Esophagus muscularis mucosa (tissue), 4 donors: ENCODE measurements at places on chromosomes 4 and X. TPM values are rescaled to one million over a fixed set of nuclear protein-coding genes. Genes with fewer than 3 reads are reported as not detected.

GRCh38 chr4:84907145-84907544 lies 59.3 kb downstream of the WDFY3 start:
- H3K27ac ChIP-seq: no peak overlapping the region
- no peaks in the 10 kb centered on the region for H3K4me1 ChIP-seq
- H3K27me3 ChIP-seq: no peaks in the 10 kb centered on the region
- no peak for DNase-seq
- H3K36me3 ChIP-seq: no peaks in the 10 kb centered on the region

DNA sequence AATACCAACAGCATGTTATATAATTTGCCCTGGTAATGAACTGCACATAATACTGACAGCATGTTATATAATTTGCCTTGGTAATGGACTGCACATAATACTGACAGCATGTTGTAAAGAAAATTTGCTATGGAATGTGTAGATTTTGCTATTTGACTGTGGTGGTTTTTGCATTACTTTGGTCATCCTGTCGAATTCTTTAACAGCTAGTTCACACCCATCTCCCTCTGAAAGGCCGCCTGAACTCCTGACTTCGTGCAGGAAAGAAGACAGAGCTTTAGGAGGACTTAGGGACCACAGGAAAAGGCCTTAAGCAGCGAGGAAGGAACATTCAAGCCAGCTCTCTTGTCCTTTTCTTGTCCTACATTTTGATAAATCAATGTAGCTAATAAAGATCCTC lies 45.2 kb upstream of the DCLK2 start:
- H3K36me3 ChIP-seq: no peaks in the 10 kb centered on the region
- no peak overlapping the region for H3K27ac ChIP-seq
- DNase-seq: no peak
- no peaks in the 10 kb centered on the region for H3K27me3 ChIP-seq

SLC2A9 gene
- total RNA-seq: 7.1 TPM

- no peak overlapping the region for H3K4me3 ChIP-seq
- DNase-seq: no peak
- H3K27ac ChIP-seq: no peak overlapping the region
- H3K36me3 ChIP-seq: no peaks in the 10 kb centered on the region
- no peaks in the 10 kb centered on the region for H3K27me3 ChIP-seq
These were observed 1286.6 kb downstream of the FSTL5 start for GRCh38 chr4:160877087-160877790.
